ENCODE measurements at places on chromosomes 6 and 20.

GRCh38 chr6:111503660-111504059 is 20.6 kb upstream of the REV3L start:
- no peak for DNase-seq

DNA sequence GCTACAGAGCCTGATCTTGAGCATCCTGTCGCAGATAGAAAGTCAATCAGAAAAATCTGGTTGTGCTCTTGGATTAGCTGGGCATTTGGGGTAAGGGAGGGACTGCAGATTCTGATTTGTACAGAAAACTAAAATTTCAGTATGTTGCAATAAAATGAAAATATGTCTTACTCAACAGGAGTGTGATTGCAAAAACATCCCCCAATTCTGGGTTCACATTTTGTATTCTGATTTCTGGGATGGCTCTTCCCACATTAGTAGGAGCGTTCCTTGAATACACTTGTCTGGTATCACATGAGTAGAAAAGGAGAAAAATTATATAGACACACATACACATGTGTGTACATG is 40.5 kb downstream of the PANK2 start:
- DNase-seq = no peak

- DNase-seq = no peak
These were observed 114.2 kb downstream of the AHI1 start for GRCh38 chr6:135383301-135383700.

GRCh38 chr20:37274851-37275524 is 13.4 kb upstream of the GHRH start:
- no peak for DNase-seq

DNA sequence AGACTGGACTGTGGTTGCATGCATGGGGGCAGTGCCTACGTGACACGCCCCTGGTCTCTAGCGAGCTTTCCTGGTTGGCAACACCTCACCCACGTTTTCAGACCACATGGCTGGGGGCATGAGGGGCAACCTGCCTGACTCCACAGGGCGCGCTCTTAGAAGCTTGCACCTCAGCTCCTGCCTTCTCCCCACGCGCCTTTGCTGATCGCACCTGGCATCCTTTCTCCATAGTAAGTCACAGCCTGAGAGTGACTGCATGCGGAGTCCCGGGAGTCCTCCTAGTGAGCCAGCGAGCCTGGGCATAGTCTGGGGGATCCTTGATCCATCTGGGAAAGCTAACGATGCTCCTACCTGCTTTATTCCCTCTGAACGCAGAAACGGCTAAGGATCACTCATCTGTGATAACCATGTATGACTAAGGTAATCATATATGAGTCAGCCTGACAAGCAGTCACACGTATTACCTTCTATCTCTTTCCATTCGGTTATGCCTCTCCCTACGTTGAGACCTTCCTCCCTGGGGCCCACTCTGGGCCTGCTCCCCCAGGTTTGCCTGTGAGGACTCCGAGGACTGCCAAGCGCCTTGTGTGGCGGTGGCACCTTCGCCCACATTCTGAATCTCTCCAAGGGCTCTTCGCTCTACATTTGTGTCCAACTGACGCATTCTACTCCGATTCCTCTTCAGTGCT is 4.5 kb downstream of the TCFL5 start:
- DNase-seq = no peak

GRCh38 chr6:140269591-140270165 is 895.2 kb upstream of the CITED2 start:
- DNase-seq = no peak

DNA sequence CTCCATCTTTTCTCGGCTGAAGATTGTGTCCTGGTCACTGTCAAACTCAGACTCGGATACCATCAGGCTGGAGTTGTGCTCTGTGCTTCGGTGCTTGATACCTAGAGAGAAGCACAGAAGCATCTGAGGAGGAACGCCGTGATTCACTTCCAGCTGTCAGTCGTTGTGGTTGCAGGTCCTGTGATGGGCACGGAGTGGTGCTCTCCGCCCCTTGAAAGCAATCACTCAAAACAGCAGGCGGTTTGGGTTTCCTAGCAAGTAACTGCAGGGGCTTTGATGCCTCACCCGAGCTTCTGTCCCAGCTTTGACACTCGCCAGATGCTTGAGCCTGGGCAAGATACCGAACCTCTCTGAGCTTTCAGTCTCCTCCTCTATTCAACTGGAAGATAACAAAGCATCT is 52.5 kb downstream of the ALDH5A1 start:
- no peak for DNase-seq
